NCI-H460 (cell line): ENCODE measurements at places on chromosomes 2 and 18.

GRCh38 chr2:21773168-21773567, 649.4 kb downstream of the TDRD15 start:
- DNase-seq: no peak

DNA sequence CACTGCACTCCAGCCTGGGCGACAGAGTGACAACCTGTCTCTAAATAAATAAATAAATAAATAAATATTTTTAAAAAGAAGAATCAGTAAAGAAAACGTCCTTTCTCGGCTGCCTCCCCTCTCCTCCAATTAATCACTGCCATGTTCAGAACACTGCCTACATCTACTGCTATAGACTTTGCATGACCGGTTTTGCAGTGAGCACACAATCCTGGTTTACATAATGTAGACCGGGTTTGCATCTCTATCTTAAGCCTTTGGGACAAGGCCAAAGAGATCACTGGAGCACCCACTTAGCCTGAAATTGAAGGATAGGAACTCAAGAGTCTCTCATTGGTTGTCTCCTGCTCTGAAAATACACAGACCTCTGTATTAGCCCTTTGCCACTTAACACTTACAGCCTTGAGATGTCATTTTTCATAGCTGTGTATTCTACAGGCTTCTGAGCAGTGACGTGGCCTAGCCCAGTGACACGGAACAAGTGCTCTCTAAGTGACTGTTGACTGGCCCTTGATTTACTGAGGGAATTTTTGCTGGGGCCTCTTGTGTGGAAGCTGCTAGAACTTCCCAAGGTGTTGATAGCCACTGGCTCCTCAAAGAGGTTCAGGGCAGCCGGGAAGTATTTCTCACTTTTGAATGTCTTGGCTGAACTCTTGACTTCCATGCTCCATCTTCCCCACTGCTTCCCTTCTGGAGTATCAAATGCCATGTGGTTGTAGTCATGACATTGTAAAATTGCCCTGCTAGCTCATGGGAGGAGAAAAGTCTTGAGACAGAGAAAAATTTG, 45.3 kb upstream of the CCBE1 start:
- DNase-seq: no peak

- no peak for DNase-seq
Observed at GRCh38 chr2:219386532-219387280, 1.0 kb downstream of the DNPEP start.

DNA sequence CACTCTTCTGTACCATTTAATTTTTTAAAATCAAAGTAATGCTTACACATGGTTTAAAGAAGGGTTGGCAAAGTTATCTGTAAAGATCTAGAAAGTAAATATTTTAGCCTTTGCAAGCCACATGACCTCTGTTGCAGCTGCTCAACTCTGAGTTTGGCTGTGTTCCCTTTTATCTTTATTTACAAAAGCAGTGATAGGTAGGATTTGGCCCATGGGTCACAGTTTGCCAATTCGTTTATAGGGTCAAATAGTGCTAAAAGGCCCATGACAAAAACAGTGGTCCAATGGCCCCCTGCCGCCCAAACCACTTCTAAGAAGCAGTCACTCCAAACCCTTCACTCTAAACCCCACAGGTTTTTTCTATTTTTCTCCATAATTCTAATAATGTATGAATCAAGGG, 124.8 kb downstream of the PARD3B start:
- DNase-seq: no peak

DNA sequence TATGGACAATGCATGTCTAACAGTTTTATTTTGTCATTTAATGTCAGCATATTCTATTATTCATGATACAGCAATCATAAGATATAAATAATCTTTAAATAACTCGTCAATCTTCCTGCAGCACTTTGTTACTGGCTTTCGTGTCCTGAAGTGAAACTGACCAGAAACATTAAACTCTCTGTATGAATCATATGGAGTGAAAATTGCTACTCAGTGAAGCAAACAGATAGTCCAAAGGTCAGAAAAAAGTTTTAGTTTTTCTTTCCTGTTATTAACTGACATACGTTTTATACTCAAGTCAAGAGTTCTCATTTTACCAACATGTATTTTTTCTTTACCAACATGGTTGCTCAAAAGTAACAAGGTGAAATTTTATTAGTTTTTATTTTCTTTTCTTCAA, 106.8 kb upstream of the GALNT5 start:
- DNase-seq: no peak

DNA sequence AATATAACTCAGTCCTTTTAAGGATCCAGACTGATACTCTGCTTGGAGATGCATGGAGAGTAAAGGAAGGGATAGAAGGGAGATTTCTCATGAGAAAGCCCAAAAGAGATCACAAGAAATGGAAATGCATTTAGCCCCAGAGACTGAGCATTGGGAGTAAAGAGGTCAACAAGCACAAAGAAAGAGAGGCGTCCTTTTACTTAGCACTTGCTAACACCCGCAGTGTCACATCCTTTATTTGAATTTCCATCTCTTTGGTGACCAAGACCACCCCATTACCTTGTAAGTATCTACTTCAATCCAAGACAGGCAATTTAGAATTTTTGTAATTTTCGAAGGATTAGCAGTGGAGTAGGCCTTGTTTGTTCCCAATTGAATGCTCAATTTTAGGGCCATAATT, 111.8 kb upstream of the DCC start:
- DNase-seq: no peak

DNA sequence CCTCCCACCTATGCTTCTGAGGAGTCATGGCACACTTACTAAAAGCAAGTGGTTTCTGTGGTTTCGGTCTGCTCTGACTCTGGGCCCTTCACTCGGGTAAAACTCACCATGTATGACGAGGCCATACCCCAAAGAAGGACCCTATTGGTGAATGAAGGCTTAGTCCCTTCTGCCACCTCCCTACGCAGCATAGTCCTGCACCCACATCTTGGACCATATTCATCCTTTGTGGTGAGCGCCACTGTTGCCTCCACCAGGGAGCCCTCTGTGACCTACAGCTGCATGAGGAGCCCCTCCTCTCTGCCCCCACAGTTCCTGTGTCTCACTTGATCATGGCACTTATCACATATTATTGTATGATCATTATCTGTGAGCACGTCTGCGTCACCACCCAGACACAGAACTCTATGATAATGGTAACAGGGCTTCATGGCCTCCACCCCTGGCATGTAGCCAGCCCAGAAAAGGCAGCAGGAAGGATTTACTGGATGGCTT, 113.3 kb downstream of the TFCP2L1 start:
- no peak for DNase-seq

GRCh38 chr2:233546101-233546500, 20.5 kb downstream of the USP40 start:
- no peak for DNase-seq

DNA sequence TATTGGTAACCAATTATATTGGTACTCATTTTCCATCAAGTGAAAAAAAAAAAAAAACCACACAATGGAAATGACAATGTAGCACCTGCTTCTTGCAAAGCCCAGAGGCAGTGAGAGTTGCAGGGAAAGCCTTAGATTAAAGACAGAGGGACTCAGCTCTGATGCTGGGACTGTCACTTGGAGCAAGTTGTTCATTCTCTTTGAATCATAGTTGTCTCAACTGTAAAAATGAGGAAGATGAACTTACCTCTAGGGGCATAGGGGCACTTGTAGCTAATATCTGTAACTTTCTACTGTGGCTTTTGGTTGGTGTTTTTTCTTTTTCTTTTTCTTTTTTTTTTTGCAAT, 81.4 kb upstream of the LPIN2 start:
- DNase-seq: no peak

- DNase-seq: no peak
Observed at GRCh38 chr2:12402440-12403139, 314.1 kb upstream of the TRIB2 start.

DNA sequence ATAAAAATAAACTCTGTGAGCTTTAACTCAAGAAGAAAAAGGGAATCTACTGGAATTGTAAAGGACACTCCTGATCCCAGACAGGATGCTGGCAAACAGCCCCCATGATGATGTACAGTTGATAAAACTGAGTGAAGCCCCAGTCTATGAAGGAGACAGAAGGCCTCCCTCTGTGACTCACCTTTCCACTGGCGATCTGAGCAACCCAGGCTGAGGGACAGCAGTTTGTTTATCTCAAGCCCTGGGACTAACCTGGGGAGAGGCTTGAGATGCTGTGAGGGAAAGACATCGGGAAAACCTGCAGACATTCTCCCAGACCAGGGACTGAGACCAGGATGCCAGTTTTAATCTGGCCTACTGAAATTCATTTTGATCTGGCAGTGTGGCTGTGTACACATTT, 104.5 kb upstream of the CDH2 start:
- no peak for DNase-seq

DNA sequence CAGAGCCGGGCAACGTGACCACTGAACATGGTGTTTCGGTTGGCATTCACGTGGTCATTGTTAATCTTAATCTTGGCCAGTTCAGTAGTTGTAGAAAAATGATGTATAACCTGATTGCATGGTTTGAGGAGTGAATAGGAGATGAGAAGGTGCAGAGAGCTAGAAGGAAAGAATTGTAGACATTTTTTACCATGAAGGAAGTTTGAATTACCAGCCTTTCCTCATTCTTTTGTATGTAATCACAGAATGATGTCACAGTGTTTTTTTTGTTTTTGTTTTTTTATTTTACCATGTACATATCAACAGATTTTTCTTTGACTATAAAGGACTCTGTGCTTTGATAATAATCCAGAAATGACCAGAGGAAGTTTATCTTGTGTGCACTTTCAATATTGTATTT, 126.3 kb downstream of the LTBP1 start:
- no peak for DNase-seq

DNA sequence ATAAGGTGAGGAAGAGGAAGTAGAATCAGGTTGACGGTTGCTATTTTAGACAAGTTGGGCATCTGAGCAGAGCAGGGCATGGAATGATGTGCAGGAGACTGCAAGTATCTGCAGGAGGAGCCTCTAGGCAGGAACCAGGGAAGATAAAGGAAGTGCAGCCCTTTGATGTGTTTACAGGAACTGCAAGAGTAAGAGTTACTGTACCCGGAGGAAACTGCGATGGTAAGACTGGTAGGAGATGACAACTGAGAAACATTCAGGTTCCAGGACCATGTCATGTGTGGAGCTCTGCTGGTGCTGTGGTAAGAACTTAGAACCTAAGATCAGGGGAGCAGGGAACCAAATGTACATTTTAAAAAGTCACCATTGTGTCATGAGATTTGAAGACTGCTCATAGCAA, 134.3 kb upstream of the STON1 start:
- no peak for DNase-seq

- DNase-seq: no peak
Observed at GRCh38 chr2:205056151-205056561, 510.9 kb downstream of the PARD3B start.

GRCh38 chr2:71608441-71608840, 155.1 kb downstream of the DYSF start:
- DNase-seq: no peak
